ENCODE measurements at places on chromosomes 7 and 10.

DNA sequence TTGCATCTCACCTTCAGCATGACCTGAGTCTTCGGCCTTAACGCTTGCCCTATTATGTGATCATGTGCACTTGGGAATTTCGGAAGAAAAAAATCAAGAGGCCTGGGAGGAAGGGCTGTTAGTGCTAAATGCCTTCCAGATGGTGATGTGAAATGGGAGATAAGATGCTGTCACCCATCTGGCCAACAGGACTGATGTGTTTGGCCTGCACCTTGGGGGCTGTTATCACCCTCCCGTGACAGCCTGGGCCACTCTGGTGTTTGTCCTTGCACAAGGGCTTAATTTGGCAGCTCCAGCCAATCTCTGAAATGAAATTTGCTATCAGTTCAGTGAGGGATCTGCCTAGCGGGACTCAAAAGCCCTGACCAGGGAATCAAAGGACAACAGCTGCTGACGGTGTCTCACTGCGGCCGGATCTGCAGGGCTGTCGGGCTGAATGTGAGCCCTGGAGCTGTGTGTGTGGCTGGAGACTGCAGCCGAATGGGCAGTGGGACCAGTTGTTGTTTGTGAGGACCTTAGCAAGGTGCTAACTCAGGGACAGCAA lies 131.4 kb upstream of the BTBD16 start:
- no peak for DNase-seq

DNA sequence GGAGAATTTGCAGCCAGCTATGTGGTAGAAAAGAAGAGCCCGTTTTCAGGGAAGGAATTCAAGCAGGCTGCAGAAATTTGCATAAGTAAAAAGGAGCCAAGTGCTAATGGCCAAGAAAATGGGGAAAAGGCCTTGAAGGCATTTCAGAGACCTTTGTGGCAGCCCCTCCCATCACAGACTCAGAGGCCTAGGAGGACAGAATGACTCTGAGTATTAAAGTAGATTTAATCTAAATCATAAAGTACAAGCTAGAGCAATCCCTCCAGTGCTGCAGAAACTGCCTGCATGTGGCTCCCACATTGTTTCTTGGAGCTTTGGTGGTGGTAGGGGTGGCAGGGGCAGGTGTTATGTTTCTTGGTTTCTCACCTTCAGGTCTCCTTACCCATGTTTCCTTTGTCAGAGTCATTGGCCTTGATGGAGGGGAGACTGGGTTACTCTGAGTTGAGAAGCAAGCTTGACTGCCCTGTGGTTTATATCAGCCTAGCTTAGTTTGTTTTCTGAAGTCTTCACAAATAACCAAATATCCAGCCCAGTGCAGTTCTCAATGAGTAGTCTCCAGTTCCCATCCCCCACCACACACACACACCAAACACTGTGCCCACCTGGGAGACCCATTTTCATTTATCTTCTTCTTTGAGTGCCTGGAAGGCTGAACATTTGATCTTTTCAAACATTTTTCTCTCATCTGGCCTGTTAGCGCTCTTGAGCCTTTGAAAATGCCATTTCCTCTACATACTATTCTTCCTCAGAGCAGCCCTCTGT lies 34.5 kb downstream of the ITPRIP start:
- DNase-seq = no peak

- no peak for DNase-seq
Measured at GRCh38 chr7:45920502-45921380, at the start of gene IGFBP3. Gene IGFBP3 (minus strand): TSS chr7:45921272. CDS start chr7:45921140, 132 bp downstream.

DNA sequence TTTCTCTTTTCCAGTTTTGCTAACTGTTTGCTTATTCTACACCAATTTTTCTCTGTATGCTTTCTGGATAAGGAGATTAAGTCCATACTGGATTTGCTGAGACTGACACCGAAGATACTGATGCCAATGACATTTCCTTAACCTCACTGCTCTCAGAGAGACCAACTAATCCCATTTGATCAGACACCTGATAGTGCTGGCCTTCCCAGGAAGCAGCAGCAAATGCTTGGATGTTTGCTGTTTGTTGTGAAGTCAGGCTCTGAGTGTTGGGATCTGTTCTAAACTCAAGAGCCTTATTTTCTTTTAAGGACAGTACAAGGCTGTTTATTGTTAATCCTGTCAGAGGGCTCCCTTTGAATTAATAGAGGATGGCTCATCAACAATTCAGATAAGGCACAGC lies 143.3 kb downstream of the ANK3 start:
- DNase-seq = no peak

GRCh38 chr7:141291541-141291940 lies 217.7 kb downstream of the TMEM178B start:
- DNase-seq = peak; percentile 15

DNA sequence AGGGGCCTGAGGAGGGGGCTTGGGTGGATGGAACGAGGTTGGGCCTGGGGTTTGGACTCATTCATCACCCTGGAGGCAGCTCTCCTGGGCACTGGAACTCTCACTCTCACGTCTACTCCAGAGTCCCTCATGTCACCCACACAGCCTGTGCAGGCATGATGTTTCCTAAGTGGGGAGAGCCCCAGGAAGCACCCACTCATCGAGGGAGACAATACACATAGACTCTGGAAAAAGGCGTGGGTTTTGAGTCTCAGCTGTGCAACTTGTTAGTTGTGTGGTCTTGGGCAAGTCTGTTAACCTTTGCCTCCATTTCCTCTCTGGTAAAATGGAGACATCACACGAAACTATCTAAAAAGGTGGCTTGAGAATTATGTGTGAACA lies 25.9 kb upstream of the RBM20 start:
- DNase-seq = no peak

DNA sequence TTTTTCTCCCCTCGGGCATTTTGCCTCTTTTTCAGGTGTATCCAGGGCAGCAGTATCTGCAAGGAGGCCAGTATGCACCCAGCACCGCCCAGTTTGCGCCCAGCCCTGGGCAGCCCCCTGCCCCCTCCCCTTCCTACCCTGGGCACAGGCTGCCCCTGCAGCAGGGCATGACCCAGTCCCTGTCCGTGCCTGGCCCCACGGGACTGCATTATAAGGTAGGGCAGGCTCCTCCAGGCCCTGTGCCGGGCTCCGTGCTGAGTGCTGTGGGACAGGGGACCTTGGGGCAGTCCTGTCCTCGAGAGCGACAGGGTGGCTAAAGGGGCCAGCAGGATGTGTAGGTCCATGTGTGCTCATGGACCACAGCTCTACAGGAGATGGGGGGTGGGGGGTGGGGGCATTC lies 10.6 kb downstream of the ZMIZ2 start:
- DNase-seq = no peak

- DNase-seq = no peak
Measured at GRCh38 chr10:101690461-101690860, 4.5 kb downstream of the FBXW4 start.

- DNase-seq = no peak
Measured at GRCh38 chr10:91002656-91003055, 81.8 kb upstream of the ANKRD1 start.

DNA sequence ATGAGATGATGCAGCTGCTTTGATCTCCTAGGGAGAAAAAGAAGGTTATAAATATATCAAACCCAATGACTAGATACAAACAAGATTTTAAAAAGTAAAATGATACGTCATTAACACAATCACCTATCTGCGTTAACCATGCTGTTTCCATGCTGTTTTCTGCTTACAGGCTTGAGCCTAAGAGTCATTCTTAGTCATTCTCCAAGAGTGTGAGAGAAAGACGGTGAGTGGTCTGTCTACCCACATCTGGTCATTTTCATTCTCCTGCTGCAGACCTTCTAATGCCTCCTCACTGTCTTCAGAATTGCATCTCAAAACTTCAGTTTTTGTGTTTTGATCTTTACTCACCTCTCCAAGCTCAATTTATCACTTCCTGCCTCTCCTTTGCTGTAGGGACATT lies 98.0 kb upstream of the ELMO1 start:
- no peak for DNase-seq

DNA sequence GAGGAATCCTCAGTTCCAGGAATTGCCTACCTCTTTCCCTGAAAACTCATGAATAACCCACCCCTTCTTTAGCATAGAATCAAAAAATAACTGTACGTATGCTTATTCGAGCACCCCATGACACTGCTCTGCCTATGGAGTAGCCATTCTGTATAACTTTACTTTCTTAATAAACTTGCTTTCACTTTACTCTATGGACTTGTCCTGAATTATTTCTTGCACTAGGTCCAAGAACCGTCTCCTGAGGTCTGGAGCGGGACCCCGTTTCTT lies 11.1 kb downstream of the CCL24 start:
- no peak for DNase-seq

- DNase-seq = no peak
Measured at GRCh38 chr10:93319896-93320295, 162.2 kb downstream of the MYOF start.

GRCh38 chr7:47453093-47454061 lies 128.5 kb downstream of the TNS3 start:
- no peak for DNase-seq

DNA sequence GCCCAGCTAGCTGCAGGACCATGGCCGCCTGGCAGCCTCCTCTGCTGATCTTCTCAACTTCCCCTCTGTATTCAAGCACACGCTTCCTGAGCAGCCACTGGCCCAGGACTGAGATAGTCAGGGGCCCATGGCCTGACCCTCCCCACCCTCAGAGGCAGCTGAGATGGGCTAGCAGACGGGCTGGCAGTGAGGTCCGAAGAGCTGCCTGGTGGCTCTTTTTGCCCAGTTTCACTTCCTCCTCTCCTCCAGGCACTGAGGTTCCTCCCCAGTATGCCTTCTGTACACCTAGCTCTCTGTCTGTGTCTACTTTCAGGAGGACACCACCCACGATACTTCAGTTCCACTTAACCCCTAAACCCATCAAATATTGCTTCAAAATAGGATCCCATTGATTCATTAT lies 395.6 kb downstream of the TNS3 start:
- DNase-seq = peak; percentile 49

- DNase-seq = no peak
Measured at GRCh38 chr7:128171342-128171918, 69.6 kb upstream of the LEP start.
